ENCODE measurements at places on chromosomes 13 and 19. TPM values are rescaled to one million over a fixed set of nuclear protein-coding genes. Genes with fewer than 3 reads are reported as not detected.

Gene POLR1D
- 155 TPM for polyA plus RNA-seq

Gene C1QTNF9B
- polyA plus RNA-seq, result 0.95 TPM

Gene UQCRFS1
- polyA plus RNA-seq, result 36.4 TPM

Gene KIR3DL2
- polyA plus RNA-seq, result not detected
